ENCODE measurements at places on chromosomes 6 and 20. TPM values are rescaled to one million over a fixed set of nuclear protein-coding genes. Genes with fewer than 3 reads are reported as not detected.

MTCH1 gene
- total RNA-seq, result 263 TPM

TNF gene
- not detected for total RNA-seq

KCNK16 gene
- total RNA-seq, result not detected

CHD6 gene
- total RNA-seq, result 31.7 TPM

DNA sequence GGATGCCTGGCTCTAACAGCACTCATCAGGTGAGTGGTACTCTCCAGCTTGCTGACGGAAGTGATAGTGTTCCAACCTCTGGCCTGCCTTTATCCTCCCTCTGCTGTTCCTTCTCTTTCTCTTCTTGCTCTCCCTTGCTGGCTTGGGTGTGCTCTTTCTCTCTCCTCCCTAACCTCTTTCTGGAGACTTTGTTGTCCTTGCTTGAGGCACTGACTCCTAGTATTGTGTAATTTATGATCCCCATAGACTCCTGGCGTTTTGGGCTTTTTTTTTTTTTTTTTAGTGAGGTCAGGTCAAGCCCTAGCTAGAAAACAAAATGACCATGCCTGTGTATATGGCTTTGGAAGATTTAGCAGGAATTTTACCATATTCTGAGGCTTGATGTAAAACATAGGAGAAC is 84.7 kb upstream of the MRAP2 start:
- H3K4me3 ChIP-seq, result no peak overlapping the region
- H3K27me3 ChIP-seq, result no peaks in the 10 kb centered on the region
- H3K36me3 ChIP-seq, result no peaks in the 10 kb centered on the region
- no peaks in the 10 kb centered on the region for H3K4me1 ChIP-seq
- DNase-seq, result no peak

- no peaks in the 10 kb centered on the region for H3K36me3 ChIP-seq
- no peaks in the 10 kb centered on the region for H3K27me3 ChIP-seq
- no peak overlapping the region for H3K27ac ChIP-seq
- no peak for DNase-seq
- H3K4me1 ChIP-seq, result no peaks in the 10 kb centered on the region
These were observed 32.4 kb downstream of the PHACTR1 start for GRCh38 chr6:12748815-12749521.

GRCh38 chr6:167970230-167970629 is 27.2 kb upstream of the KIF25 start:
- DNase-seq, result no peak
- H3K4me1 ChIP-seq, result peaks cover 4% of the 10 kb centered on the region
- H3K36me3 ChIP-seq, result peaks cover 12% of the 10 kb centered on the region
- no peak overlapping the region for H3K4me3 ChIP-seq

GRCh38 chr6:94215552-94215951 is 796.2 kb upstream of the EPHA7 start:
- no peaks in the 10 kb centered on the region for H3K27me3 ChIP-seq
- DNase-seq, result no peak
- no peak overlapping the region for H3K27ac ChIP-seq
- no peak overlapping the region for H3K4me3 ChIP-seq
- H3K4me1 ChIP-seq, result no peaks in the 10 kb centered on the region

DNA sequence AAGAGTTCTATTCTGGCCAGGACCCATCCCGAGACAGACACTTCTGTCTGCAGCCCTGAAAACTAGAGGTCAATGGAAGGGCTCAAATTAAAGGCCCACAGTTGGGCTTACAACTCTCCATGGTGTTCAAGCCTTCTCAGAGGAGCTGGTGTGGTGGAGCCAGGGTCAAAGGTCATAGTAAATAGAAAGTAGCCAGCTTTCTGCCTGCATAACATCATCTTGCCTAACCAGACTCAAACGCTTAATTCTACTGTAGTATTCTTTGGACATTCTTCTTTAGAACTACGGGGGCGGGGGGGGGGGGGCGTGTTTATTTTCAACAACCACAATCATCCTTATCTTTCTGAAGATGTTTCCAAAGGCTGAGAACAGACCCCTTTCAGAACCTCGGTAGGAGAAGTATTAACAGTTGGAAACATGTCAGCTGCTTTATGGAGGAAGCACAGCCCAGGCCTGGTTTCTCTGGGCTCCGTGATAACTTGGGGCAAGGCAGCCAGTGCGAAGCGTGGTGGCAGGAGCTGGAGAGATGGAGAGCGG is 1.5 kb upstream of the RREB1 start:
- peak overlapping the region; percentile 31 for H3K27ac ChIP-seq
- H3K27me3 ChIP-seq, result no peaks in the 10 kb centered on the region
- peak; percentile 42 for DNase-seq
- no peaks in the 10 kb centered on the region for H3K36me3 ChIP-seq
- H3K4me3 ChIP-seq, result peak overlapping the region; percentile 96

GRCh38 chr6:108578595-108579327 is 18.0 kb downstream of the FOXO3 start:
- peak; percentile 81 for DNase-seq
- H3K27ac ChIP-seq, result peak overlapping the region; percentile 45
- peaks cover 2% of the 10 kb centered on the region for H3K36me3 ChIP-seq
- peaks cover 33% of the 10 kb centered on the region for H3K4me1 ChIP-seq
- H3K4me3 ChIP-seq, result no peak overlapping the region

- no peaks in the 10 kb centered on the region for H3K36me3 ChIP-seq
- H3K27ac ChIP-seq, result peak overlapping the region; percentile 95
- peak; percentile 78 for DNase-seq
- no peaks in the 10 kb centered on the region for H3K27me3 ChIP-seq
- no peak overlapping the region for H3K4me3 ChIP-seq
These were observed 150.8 kb downstream of the PRL start for GRCh38 chr6:22145823-22146677.

DNA sequence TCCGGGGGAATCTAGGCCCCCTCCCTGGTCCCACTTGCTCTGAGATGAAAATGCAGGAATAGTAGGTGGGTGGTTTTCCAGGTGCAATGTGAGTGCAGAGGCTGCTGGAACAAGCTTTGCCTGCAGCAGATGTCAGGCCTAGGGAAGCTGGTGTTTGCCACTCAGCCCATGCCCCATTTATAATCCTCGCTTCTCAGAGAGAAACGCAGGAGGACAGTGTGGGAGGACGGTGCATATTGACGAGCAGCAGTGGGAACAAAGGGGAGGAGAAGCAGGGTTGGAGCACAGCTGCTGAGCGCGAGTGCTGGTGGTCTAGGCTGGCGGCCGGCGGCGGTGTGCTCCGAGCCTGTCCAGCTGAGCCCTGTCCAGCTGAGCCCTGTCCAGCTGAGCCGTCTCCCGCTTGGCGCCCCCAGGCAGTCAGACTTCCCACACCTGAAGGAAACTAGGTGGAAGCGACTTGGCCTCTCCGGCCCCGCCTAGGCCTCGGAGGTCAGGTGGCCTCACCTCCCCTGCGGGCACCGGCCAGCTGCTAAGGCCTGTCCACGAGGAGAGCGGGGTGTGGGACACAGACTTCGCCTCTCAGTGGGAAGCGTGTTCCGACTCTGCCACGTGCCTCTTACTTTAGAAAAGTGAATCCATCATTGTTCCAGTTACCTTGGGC is 49.7 kb upstream of the FRMD1 start:
- peaks cover 9% of the 10 kb centered on the region for H3K27me3 ChIP-seq
- no peaks in the 10 kb centered on the region for H3K36me3 ChIP-seq
- H3K27ac ChIP-seq, result no peak overlapping the region
- H3K4me1 ChIP-seq, result peaks cover 2% of the 10 kb centered on the region

DNA sequence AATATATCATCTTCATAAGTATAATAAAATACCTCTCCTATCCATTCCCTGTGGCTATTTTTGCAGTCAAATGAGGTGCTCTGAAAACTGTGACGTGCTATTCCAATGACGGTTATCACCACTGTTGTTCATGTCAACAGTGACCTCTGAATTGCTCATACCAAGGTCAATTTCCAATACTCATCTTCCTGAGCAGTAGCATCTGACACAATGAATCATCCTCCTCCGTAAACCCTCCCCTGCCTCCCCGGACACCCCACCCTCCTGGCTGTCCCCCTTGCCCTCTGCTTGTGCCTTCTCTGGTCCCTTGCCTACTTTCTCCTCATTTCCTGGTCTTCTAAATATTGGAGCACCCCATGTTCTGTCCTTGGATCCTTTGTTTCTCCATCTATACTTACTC is 77.7 kb upstream of the SLC22A23 start:
- no peak overlapping the region for H3K4me3 ChIP-seq
- no peak overlapping the region for H3K27ac ChIP-seq
- H3K36me3 ChIP-seq, result no peaks in the 10 kb centered on the region
- H3K4me1 ChIP-seq, result no peaks in the 10 kb centered on the region
- peaks cover 52% of the 10 kb centered on the region for H3K27me3 ChIP-seq

- H3K27ac ChIP-seq, result no peak overlapping the region
- H3K4me3 ChIP-seq, result no peak overlapping the region
- H3K36me3 ChIP-seq, result no peaks in the 10 kb centered on the region
- peak; percentile 51 for DNase-seq
These were observed 26.3 kb downstream of the PRDM1 start for GRCh38 chr6:106112433-106112832.

DNA sequence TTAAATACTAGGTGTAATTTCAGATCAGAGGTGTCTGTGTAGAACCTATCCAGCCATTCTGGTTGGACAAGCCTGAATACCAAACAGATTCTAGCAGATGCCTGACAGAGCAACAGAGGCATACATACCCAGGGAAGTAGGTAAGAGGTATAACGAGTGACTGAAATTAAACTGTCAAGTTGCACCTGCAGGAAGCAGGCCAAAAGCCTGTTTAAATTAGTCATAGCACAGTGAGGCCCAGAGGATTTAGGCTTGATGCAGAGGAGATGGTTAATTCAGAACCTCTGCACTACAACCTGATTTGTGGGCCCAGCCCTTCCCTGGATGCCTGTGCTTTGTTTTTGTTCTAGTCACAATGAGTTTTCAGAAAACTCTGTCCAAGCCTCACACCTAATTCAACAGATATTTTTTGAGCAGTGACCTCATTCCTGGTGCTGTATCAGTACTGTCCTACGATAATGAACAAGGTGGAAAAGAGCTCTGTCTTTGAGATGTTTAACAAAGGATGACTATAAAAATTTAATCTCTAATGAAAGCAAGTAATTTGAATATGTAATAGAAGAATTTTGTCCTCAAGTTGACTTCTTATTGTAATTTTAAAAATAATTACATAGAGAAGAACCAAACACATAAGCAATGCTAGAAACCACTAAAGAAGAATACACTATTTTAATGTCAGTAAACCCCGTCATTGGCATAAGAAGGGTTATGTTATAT is 31.7 kb downstream of the C6orf58 start:
- H3K36me3 ChIP-seq, result no peaks in the 10 kb centered on the region
- H3K27me3 ChIP-seq, result no peaks in the 10 kb centered on the region
- no peak overlapping the region for H3K4me3 ChIP-seq
- DNase-seq, result no peak
- no peak overlapping the region for H3K27ac ChIP-seq
- no peaks in the 10 kb centered on the region for H3K4me1 ChIP-seq

DNA sequence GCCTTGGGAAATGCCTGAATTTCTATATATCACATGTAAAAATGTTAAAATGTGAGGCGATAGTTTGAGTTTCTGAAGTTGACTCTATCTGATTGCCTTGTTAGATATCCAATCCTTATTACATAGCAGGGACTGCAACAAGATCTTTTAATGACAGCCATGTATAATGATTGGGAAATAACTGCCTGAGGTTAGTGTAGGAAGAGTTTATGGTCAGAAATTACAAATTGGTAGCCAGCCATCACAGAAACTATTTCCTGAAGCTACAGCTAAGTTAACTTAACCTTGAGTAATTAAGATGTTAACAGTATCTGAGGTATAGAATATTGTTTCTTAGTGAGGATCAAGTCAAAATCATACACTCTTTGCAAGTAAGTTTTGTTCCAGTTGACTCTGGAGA is 41.0 kb downstream of the AKIRIN2 start:
- peaks cover 2% of the 10 kb centered on the region for H3K36me3 ChIP-seq
- DNase-seq, result peak; percentile 55
- H3K27me3 ChIP-seq, result no peaks in the 10 kb centered on the region
- H3K4me3 ChIP-seq, result no peak overlapping the region

GRCh38 chr6:30130887-30131862 is 4.8 kb upstream of the TRIM40 start:
- H3K27ac ChIP-seq, result no peak overlapping the region
- H3K27me3 ChIP-seq, result peaks cover 48% of the 10 kb centered on the region
- no peaks in the 10 kb centered on the region for H3K36me3 ChIP-seq
- H3K4me3 ChIP-seq, result no peak overlapping the region
